ENCODE measurements at places on chromosomes 5 and 9. TPM values are rescaled to one million over a fixed set of nuclear protein-coding genes. Genes with fewer than 3 reads are reported as not detected.

DNA sequence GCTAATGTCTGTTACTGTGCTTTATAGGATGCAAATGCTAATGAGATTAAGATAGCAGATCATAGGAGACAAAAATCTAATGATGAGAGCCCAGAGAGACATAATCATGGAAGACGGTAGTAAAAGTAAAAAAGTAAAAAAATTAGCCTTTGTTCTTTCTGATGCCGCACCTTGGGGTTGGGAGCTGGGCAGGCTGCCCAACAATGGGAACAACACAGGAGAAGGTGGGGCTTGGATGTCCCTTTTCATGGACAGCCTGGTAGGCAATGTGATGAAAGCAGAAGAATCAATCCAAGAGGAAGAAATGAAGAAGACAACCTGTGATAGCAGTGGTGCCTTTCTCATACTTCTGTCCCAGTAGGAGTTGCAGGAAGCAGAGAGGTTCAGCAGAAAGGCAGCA is 57.2 kb downstream of the RAB14 start:
- no peak overlapping the region for H3K4me3 ChIP-seq
- DNase-seq, result no peak

DNA sequence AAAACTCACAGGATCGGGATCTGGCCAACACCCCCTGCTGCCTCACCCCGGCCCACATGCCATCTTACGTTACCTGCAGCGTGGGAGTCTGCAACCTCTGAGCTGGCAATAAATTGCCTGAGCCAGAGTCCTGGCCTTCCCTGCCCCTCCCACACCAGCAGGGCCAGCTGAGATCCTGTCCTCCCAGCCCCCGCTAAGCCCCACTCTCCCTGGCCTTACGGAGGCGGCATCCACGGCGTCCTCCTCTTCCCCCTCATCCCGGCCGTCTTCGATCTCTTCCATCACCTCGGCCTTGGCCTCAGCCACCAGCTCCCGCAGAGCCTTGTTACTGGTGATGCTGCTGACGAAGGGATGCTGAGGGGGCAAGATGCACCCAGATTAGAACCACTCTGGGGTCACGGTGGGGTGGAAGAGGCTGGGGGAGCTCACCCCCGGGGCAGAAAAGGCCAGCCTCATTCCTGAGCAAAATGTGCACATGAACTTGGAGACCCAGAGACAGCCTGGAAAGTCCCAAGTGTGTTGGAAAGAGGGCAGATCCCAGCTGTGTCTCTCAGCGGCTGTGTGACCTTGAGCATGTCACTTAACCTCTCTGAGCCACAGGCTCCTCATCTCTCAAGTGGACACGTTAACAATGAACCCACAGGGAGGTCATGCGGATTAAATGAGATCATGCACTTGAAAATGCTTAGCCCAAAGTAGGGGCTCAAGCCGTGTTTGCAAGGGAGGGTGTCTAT is 89.9 kb upstream of the FBXW11 start:
- no peak overlapping the region for H3K4me3 ChIP-seq
- no peaks in the 10 kb centered on the region for H3K4me1 ChIP-seq
- DNase-seq, result no peak
- H3K27ac ChIP-seq, result no peak overlapping the region

GRCh38 chr9:128193469-128194096 is 2.2 kb upstream of the CIZ1 start:
- no peak overlapping the region for H3K4me3 ChIP-seq
- H3K27ac ChIP-seq, result no peak overlapping the region
- H3K36me3 ChIP-seq, result peaks cover 4% of the 10 kb centered on the region
- H3K4me1 ChIP-seq, result peaks cover 18% of the 10 kb centered on the region
- H3K27me3 ChIP-seq, result no peaks in the 10 kb centered on the region
- no peak for DNase-seq

Gene SPINK7
- not detected for polyA plus RNA-seq

GRCh38 chr5:123992641-123993040 is 480.7 kb downstream of the CSNK1G3 start:
- DNase-seq, result no peak
- no peak overlapping the region for H3K27ac ChIP-seq
- H3K4me1 ChIP-seq, result no peaks in the 10 kb centered on the region

- no peak overlapping the region for H3K4me3 ChIP-seq
- no peaks in the 10 kb centered on the region for H3K36me3 ChIP-seq
- H3K27ac ChIP-seq, result no peak overlapping the region
- no peaks in the 10 kb centered on the region for H3K4me1 ChIP-seq
- DNase-seq, result no peak
- H3K27me3 ChIP-seq, result no peaks in the 10 kb centered on the region
Measured at GRCh38 chr9:90240541-90240940, 402.1 kb downstream of the DIRAS2 start.

GRCh38 chr9:101326501-101326900 is 58.3 kb downstream of the BAAT start:
- no peaks in the 10 kb centered on the region for H3K4me1 ChIP-seq
- no peak overlapping the region for H3K4me3 ChIP-seq
- H3K27ac ChIP-seq, result no peak overlapping the region
- DNase-seq, result no peak
- H3K36me3 ChIP-seq, result no peaks in the 10 kb centered on the region

DNA sequence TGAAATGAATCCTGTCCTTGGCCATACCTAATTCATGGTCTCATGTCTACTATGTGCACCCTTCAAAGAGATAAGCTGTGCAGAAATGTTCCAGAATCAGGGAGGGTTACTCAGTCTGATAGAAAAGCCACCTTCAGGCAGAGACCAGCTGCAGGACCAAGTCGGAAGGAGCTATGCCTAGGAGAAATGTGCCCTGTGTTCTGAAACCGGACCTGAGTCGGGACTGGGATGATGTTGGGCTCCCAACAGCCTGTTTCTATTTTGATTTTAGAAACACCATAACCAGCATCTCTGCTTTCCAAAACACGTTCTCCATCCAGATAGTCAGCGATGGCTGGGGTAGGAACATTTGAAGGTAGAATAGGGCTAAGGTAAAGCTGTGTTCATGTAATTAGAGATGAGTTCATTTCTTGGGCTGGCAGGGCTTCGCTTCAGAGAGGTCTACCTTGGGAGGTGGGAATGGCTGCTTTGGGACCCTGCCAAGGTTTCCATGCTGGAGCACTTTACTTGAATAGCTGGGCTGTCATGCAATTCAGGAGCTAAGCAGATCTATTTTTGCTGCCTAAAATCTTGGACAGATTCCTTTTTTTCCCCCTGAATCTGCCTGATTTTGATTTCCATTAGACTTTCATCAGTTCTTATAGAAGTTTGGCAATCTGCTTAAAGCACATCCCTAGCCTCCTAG is 2.8 kb downstream of the ADCY2 start:
- H3K27ac ChIP-seq, result no peak overlapping the region
- H3K36me3 ChIP-seq, result no peaks in the 10 kb centered on the region
- H3K4me3 ChIP-seq, result no peak overlapping the region

Gene PHYHD1
- not detected for polyA plus RNA-seq

GRCh38 chr9:83234541-83234940 is 171.6 kb upstream of the RASEF start:
- no peak for DNase-seq
- no peak overlapping the region for H3K4me3 ChIP-seq
- H3K4me1 ChIP-seq, result no peaks in the 10 kb centered on the region
- no peaks in the 10 kb centered on the region for H3K36me3 ChIP-seq
- H3K27ac ChIP-seq, result no peak overlapping the region

Gene YIPF5
- polyA plus RNA-seq, result 70.8 TPM

- no peak overlapping the region for H3K27ac ChIP-seq
- no peaks in the 10 kb centered on the region for H3K36me3 ChIP-seq
- peaks cover 16% of the 10 kb centered on the region for H3K4me1 ChIP-seq
- DNase-seq, result no peak
- no peak overlapping the region for H3K4me3 ChIP-seq
Measured at GRCh38 chr5:175697846-175698245, 40.0 kb downstream of the HRH2 start.

DNA sequence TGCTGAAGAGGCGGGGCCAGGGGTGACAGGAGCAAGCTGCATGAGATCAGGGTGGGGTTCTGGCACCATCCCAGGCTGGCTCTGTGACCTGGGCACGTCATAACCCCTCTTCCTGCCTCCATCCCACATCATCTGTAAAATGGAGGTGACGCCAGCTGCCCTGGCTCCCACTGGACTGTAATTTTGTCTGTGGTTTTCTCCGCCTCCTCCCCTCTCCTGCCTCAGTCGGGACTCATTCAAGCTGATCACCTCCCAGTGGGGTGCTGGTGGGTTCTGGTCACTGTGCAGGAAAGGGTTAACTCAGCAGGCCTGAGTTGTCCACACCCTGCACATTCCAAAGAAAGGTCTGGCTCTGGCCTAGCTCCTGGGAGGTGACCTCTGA is 128.2 kb downstream of the RXRA start:
- H3K27me3 ChIP-seq, result no peaks in the 10 kb centered on the region
- no peak for DNase-seq
- H3K4me1 ChIP-seq, result peaks cover 22% of the 10 kb centered on the region
- no peaks in the 10 kb centered on the region for H3K36me3 ChIP-seq

Gene GADD45G
- polyA plus RNA-seq, result not detected

GRCh38 chr5:135150767-135151166 is 116.7 kb upstream of the PITX1 start:
- no peak for DNase-seq
- no peaks in the 10 kb centered on the region for H3K36me3 ChIP-seq
- H3K27me3 ChIP-seq, result no peaks in the 10 kb centered on the region
- H3K27ac ChIP-seq, result no peak overlapping the region
- no peaks in the 10 kb centered on the region for H3K4me1 ChIP-seq

DNA sequence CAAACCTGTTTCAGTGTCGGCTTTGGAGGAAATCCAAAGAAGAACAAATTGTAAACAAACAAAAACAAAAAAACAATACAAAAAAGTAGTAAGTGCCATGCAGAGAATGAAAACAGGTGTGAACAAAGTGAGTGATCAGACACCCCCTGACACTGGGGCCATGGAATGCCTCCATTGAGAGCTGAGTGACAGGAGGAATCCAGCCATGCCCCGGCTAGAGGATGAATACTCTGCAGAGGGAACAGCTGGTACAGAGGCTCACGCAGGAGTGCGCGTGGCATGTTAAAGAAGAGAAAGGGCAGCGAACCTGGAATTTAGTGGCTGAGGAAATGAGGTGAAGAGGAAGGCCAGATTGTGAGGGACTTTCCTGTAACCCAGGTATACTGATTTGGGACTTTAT is 15.5 kb upstream of the CCNJL start:
- no peak overlapping the region for H3K4me3 ChIP-seq
- no peak for DNase-seq
- no peaks in the 10 kb centered on the region for H3K27me3 ChIP-seq
- no peak overlapping the region for H3K27ac ChIP-seq
- no peaks in the 10 kb centered on the region for H3K36me3 ChIP-seq

Gene CARD19
- 65.6 TPM for polyA plus RNA-seq

DNA sequence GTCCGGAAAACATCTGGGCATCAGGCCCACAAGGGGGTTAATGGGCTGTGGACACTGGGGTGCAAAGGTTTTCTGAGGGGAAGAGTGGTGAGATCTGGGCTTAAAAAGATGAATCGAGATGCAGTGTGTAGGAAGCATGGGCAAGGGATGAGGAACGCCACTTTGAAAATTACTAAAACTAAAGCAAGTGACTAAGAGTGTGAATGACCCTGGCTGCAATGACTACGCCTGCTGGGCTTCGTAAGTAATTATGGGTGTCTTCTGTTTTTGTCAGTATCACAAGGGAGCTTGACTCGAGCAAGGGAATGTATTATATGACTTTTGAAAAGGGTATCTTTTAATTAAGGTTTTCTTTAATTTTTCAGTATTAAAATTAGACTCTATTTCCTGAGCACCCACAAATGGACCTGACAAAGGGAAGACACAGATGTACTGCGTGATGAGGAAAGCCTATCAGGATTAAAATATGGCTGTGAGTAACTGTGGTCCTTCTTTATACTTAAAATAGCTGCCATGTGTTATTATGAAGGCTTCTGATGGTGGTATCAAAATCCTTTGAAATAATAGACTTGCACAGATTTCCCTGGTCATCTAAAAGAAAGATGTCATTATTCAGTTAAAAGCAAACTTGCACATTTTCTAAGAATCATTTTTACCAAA is 4.2 kb downstream of the CTXN3 start:
- H3K36me3 ChIP-seq, result no peaks in the 10 kb centered on the region
- no peak overlapping the region for H3K4me3 ChIP-seq
- DNase-seq, result no peak
- H3K4me1 ChIP-seq, result no peaks in the 10 kb centered on the region

GRCh38 chr9:77864211-77864889 is 167.3 kb downstream of the GNAQ start:
- no peaks in the 10 kb centered on the region for H3K27me3 ChIP-seq
- no peak overlapping the region for H3K27ac ChIP-seq
- no peak for DNase-seq
- H3K4me3 ChIP-seq, result no peak overlapping the region

GRCh38 chr5:116361171-116361967 is 213.3 kb downstream of the SEMA6A start:
- no peak for DNase-seq
- no peaks in the 10 kb centered on the region for H3K27me3 ChIP-seq
- H3K36me3 ChIP-seq, result no peaks in the 10 kb centered on the region
- no peak overlapping the region for H3K27ac ChIP-seq

- no peaks in the 10 kb centered on the region for H3K36me3 ChIP-seq
- no peak overlapping the region for H3K4me3 ChIP-seq
- H3K4me1 ChIP-seq, result no peaks in the 10 kb centered on the region
- no peak for DNase-seq
Measured at GRCh38 chr9:123048748-123049147, 15.3 kb downstream of the GPR21 start.

Gene SPATA31E1
- polyA plus RNA-seq, result not detected

Gene SERINC5
- 35.2 TPM for polyA plus RNA-seq

- no peak overlapping the region for H3K27ac ChIP-seq
- no peaks in the 10 kb centered on the region for H3K27me3 ChIP-seq
- no peak overlapping the region for H3K4me3 ChIP-seq
- no peaks in the 10 kb centered on the region for H3K36me3 ChIP-seq
Measured at GRCh38 chr9:73050887-73051550, 98.2 kb upstream of the ALDH1A1 start.

Gene SPATA9
- not detected for polyA plus RNA-seq

Gene NDUFA8
- 74.3 TPM for polyA plus RNA-seq

DNA sequence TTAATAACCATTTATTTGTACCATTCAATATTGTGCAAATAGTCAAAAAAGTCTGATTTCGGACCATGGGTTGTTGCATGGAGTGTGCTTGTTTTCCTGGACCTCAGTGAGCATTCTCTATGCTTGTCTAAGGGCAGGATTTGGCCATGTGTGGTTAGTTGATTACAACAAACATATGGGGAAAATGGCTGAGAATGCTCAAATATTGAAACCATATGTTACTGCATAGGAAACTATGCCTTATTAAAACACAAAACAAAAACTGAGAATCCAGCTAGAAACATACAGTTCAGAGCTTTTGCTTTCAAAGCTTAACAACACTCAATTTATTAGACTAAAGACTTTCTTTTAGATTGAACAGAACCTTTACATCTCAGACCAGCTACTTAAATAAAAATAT is 928.3 kb downstream of the NR2F1-AS1 start:
- no peaks in the 10 kb centered on the region for H3K36me3 ChIP-seq
- H3K27me3 ChIP-seq, result no peaks in the 10 kb centered on the region

GRCh38 chr5:154620411-154620810 is 134.8 kb upstream of the LARP1 start:
- no peaks in the 10 kb centered on the region for H3K27me3 ChIP-seq
- H3K4me1 ChIP-seq, result no peaks in the 10 kb centered on the region
- H3K27ac ChIP-seq, result no peak overlapping the region
- no peak for DNase-seq
